ENCODE measurements at places on chromosomes 6 and 20.

DNA sequence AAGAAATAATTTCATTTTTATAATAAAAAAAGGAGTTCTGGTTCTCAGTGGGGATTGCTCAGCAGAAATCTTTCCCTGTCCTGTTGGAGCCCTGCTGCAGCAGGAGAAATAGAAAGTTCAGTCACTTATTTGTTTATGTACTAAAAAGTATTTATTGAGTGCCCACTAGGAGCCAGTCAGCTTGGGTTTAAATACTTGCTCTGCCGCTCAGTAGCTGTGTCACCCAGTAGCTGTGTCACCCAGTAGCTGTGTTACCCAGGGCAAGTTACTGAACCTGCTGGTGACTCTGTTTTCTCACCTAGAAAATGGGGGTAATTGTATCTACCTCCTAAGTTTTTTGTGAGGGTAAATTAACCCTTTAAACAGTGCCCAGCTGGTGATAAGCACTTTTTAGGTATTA, 32.9 kb downstream of the FOXF2 start:
- DNase-seq: no peak

GRCh38 chr6:39321761-39322160, 741 bp downstream of the KCNK16 start:
- DNase-seq: no peak

- no peak for DNase-seq
These were observed 7.7 kb upstream of the PTGIS start for GRCh38 chr20:49575551-49576060.

DNA sequence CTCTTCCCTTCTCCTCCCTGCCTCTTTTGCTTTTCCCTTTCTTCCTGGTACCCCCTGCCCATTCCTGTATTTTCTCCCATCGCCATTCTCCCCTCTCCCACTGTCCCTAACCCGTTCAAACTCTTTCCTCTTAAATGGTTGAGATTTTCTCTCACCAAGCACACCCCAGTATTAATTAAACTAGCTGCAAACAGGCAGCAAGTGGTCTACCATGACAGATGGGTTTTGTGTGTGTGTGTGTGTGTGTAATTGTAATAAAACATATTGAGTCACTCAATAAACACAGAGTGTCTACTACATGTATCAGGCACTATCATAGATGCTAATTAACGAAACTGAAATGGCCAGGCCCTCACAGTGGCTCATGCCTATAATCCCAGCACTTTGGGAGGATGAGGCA, 6.7 kb downstream of the RAET1E start:
- DNase-seq: no peak

GRCh38 chr20:13321416-13321815, 100.3 kb downstream of the ISM1 start:
- no peak for DNase-seq

- DNase-seq: no peak
These were observed 5.0 kb upstream of the BLOC1S5 start for GRCh38 chr6:8069151-8069550.
